ENCODE measurements at places on chromosomes 4 and X. TPM values are rescaled to one million over a fixed set of nuclear protein-coding genes. Genes with fewer than 3 reads are reported as not detected.

- no peak for DNase-seq
Observed at GRCh38 chr4:35358001-35358584, 886.2 kb downstream of the ARAP2 start.

DNA sequence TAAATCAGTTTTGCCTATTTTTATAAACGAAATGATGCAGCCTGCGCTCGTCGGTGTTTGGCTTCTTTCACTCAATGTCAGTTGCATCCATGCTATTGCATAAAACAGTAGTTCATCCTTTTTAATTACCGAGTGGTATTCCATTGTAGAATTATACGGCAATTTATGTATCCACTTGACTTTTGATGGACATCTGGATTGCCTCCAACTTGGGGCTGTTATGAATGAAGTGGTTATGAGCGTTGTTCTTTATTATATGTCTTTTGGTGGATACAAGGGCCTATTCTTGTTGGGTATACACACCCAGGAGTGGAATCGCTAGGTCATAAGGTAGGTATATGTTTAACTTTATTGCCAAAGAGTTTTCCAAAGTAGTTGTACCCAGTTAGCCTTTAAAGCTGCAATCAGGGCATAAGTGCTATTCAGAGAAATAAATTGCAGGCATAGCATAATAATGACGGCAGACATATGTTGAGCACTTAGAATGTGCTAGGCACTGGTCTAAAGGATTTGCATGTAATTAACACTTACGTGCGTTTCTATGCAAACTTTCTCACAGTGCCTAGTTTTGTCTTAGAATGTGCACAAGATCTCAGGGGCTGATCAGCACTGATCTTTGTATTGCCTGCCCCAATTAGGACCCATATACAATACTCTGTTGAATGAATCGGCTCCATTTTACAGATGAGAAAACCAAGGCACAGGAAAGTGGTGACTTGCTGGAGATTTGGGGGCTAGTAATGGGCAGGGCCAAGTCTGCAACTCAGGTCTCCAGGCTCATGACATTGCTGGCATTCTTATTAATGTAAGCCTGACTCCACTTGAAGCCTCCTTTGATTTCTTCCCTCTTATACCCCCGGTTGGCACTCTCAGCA is 407.0 kb downstream of the BCOR start:
- no peak for DNase-seq

DNA sequence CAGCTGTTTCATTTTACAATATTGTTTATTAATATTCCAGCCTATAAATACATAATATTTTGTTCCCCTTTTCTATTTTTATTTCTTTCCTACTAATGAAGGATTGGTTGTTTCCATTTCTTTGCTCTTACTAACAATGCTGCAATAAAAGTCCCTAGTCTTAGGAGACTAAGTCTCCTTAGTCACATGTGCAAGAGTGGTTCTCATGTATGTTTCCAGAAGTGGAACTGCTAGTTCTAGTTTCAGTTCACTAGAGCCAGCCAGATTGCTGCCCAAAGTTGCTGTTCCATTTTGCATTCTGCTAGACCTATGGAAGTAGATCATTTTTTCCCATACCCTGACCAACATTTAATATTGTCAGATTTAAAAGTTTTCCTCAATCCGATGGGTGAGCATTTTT is 44.3 kb downstream of the CNGA1 start:
- no peak for DNase-seq

Gene HSD17B13
- not detected for total RNA-seq

- DNase-seq: no peak
Observed at GRCh38 chr4:115850799-115851509, 737.5 kb upstream of the NDST4 start.

Gene NPNT
- 35.4 TPM for total RNA-seq

GRCh38 chr4:41268721-41269517 is 12.2 kb downstream of the UCHL1 start:
- DNase-seq: no peak

- no peak for DNase-seq
Observed at GRCh38 chr4:184416913-184417734, 57.2 kb downstream of the IRF2 start.

Gene CLDN34
- total RNA-seq: not detected

- DNase-seq: no peak
Observed at GRCh38 chr4:185912779-185913178, 100.8 kb upstream of the SORBS2 start.

DNA sequence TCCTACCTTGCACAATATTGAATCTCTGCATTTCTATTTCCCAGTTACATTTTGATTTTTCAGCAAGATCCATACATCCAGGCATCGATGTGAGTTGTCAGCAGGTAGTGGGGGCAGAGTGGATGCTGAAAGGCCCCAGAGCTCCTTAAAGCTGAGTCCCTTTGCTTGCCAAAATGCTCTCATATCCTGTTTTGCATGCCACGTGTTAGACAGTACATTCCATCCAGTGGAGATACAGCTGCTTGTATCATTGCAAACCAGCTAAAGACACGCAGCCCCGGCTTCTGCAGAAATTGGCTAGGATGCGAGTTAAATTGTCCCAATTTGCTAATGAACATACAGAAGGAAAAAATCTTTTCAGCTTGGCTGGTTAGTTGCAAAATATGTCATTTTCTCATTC is 179.6 kb upstream of the MXRA5 start:
- no peak for DNase-seq

DNA sequence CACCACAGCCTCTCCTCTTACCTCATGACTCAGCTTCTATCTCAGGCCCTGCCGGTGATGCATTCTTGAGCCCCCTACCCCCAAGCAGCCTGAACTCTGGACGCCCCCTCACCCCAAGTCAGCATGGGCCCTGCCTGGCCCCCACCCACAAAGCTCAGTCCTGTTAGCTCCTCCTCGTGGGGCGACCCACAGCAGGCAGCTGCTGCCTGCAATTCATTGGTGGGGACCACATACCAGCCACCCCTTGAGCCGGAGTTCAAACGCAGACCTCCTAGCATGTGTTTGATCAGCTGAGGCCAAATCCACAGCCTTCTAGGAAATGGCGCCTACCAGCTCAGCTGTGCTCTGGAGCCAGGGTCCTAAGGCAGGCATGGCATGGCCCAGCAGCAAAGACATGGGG is 111.8 kb downstream of the EFNB1 start:
- DNase-seq: no peak

DNA sequence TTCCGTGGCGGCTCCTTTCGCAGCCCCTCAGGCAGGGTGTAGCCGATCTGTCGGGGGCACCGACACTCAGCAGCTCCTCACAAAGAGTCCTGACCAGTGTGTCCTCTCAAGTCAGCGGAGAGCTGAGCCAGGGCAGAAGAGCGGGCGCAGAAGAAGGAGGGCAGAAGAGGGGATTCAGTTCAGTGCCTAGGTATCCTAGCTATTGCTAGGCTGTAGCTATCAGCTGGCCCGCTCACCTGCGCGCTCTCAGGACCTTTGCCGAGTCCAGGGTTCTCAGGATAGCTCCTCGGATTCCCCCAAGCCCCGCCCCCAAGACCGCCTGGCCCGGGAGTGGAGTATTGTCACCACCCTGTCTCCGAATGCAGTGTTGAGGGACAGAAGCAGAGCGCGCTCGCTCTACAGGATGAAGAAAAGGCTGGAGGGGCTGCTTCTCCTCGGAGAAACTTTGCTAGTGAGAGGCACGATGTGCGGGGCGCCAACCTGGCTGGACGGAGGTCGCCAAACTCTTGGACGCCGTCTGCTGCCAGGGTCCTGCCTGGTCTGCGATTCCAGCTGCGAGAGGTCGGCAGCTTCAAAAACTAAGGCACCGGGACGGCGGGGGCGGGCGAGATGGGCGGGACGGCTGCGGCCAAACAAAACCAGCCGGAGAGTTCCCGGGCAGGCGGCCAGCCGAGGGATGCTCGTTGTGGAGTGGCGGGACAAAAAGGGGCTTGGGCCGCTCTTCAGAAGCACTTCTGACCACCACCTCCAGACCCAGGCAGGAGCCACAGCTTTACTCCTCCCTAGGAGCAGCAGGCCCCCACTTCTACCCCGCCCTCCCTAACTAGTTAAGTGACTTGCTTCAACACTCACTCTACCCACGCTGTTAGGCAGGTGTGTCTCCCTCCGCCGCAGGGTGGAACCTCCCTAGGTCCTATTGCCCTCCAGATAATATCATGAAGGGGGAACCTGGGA is at the start of gene XKRX:
Gene XKRX, minus strand, starts transcription at position 258 of the 954 bp plus-strand sequence. CDS start 613 bp downstream, outside the sequence.
- DNase-seq: peak; percentile 81

DNA sequence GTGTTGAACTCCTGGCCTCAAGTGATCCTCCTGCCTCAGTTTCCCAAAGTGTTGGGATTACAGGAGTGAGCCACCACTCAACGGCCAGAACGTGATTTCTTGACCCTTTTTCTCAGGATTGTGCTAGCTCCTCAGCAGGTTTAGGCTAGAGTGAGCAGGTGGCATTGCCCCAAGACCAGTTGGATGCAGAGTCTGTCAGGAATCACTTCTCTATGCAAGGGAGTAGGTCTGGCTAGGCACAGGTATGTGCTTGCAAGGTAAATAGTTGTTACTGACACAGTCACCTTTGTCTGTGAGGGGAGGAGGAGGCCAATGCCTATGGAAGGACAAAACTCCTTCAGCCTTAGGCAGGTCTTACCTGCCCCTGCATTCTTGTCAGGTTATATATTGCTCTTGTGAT is 24.2 kb downstream of the SLC25A5 start:
- no peak for DNase-seq

- DNase-seq: no peak
Observed at GRCh38 chr4:94701631-94702300, 56.0 kb upstream of the BMPR1B start.

Gene LDOC1
- not detected for total RNA-seq
